ENCODE measurements at places on chromosomes 4 and X. TPM values are rescaled to one million over a fixed set of nuclear protein-coding genes. Genes with fewer than 3 reads are reported as not detected.

DNA sequence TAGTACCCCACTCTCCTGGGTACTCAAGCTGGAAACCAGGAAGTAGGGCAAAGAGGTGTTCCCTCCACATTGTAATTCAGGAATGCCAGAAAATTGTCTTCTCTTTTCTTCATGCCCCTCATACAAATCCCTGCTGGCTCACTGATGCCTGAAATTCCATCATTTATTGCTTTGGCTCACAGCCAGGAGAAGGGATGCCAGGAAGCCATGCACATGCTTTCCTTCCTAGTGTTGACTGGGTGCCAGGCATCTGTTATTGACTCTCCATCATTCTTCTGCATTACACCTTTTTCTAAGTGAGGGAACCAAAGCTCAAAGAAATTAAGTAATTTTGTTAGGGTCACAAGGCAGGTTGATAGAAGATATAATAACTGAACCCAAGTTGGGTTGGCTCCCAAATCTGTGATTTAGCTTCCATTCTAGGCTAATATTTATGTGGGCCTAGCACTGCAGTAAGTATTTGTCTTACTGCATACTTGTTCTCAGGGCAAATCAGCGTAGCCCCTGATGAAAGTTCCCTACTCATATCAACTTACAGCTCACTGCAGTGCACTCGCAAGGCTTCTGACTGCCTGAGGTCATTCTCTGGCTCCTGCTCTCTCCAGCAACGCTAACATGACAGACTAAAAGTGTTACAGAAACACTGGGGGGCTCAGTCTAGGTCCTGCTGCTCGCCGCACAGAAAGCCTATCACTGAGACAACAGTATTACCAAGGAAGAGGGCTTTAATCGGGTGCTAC, 89.0 kb downstream of the TRAPPC11 start:
- no peak for DNase-seq

DNA sequence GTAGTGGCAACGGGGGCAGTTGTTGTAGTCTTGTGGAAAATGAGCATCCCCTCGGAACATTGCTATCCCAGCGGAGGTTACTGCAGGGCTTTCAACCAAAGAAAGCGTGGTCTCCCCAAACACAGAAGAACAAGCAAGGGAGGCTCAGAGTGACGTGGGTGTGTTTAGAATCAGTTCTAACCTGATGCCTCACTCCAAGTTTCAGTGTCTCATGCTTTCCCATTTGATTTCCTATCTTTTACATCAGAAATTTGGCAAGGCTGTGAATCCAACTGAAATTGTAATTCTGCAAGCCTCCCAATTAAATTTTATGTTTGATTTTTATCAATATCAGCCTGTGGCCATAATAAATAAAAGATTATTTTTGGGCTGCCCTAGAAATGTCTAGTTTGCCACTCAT, 156.1 kb upstream of the LNX1 start:
- no peak for DNase-seq

NALF2 gene
- 1.0 TPM for polyA plus RNA-seq

DNA sequence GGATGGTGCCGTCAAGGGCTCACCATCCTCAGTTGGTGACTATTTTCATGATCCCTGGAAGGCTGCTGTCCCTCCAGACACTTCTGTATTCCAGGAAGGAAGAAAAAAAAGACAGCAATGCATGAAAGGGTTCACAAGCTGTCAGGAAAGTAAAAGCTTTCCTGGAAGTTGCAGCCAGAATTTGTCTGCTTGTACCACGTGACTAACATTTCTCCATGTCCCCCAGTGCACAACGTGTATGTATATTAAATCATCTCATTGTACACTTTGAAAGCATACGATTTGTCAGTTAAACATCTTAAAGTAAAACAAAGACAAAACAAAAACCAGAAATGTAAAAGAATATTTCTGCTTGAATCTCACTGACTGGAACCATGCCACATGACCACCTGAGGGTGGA, 127.4 kb upstream of the CLNK start:
- DNase-seq: no peak

PABPC1L2B gene
- not detected for polyA plus RNA-seq

FHIP1A gene
- 2.2 TPM for polyA plus RNA-seq

DNA sequence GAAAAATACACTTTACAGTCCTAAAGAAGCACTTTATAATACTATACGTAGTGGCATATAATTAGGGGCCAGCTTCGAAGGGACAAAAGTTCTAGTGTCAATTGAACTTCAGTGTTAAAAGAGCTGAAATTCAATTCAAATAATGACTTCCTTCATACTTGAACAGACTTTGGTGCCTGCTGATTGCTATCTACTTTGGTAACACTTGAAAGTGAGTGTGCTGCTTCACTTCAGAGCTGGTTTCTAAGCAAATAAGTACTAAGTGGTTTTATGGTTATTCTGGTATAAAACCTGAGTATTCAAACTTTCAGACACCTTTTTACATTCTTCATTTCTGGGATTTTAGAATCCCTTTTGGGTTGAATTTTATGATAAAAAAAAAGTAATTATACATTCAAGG, 107.0 kb downstream of the SLC4A4 start:
- no peak for DNase-seq

DNA sequence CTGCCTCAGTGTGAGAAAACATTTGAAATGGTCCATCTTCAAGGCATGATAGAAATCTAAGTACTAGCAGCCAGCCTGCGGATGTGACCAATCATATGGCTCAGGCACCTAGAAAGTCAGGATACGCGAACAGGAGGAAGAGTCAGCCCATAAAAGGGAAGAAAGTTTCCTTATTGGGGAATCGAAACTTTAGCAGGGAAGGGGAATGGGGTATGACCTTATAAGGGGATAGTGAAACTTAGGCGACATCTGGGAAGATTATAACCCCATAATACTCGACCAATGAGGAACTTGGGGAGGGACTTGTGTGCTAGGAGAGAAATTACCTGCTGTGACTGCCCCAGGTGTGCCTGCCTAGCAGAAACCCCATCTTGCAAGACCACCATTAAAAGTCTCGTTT, 26.2 kb upstream of the PYURF start:
- no peak for DNase-seq

DNA sequence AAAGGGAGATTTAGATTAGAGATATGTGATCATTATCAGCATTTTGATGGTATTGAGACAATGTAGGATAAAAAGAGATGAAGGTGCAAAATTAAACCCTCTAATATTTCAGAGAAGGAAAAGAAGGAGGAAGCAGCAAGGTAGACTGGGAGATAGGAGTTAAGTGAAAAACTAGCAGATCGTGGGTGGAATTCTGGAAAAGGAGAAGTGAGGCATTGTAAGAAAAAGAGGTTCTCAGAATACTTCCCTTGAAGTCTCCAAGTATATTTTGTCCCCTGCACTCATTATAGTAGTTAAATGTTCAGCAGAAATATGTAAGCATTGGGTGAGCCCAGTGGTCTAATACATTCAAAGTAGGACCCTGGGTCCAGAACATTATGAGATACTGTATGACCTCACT, 30.3 kb downstream of the COPS4 start:
- no peak for DNase-seq

DNA sequence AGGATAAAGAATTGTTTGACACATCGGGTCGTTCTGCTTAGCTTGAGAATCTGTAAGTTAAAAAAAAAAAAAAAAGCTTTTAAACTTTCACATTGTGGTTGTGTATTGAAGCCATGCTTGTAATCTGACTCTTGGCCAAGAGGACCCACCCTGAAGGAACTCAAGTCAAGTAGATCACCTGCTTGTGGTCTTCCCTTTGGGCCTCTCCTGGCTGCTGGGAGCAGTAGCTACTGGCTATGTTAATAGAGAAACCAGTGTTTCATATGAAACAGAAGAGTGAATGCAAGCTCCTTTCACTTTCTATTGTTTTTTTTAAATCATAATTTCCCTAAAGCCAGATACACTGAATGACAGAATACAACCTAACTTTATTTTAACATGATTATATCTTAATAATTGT, 402.4 kb upstream of the NDST4 start:
- DNase-seq: no peak

PRAF2 gene
- 11.3 TPM for polyA plus RNA-seq

GRCh38 chrX:48940404-48940955, 16.9 kb downstream of the OTUD5 start:
- DNase-seq: no peak

DNA sequence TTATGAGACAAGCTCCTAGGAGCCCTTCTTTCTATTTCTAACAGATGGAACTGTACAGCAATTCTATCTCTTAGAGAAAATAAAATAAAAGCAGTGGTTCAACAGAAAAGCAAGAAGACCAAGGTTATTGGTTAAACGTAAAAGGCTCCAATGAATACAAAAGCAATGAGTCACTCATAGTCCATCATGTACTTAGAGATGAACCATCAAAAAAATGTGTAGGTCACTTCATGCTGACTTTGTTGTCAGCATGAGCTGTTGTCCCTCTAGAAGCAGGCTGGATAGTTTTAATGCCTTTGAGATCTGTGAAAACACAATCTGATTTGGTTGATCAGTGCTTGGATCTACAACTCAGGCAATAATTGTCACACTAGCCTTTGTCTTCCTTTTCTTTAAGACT, 378.6 kb upstream of the ANXA10 start:
- DNase-seq: no peak

DNA sequence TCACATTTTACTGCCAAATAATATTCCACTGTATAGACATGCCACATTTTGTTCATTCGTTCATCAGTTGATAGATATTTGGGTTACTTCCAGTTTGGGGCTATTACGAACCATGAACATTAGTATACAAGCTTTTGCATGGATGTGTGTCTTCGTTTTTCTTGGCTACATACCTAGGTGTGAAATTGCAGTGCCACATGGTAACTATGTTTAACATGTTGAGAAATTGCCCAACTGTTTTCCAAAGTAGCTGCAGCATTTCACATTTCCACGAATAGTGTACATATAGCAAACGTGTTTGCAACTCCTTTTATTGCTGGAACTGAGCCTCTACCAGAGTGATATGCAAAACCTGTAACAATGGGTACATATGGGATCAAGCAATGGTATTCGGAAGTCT, 221.5 kb downstream of the VEGFC start:
- DNase-seq: no peak

DNA sequence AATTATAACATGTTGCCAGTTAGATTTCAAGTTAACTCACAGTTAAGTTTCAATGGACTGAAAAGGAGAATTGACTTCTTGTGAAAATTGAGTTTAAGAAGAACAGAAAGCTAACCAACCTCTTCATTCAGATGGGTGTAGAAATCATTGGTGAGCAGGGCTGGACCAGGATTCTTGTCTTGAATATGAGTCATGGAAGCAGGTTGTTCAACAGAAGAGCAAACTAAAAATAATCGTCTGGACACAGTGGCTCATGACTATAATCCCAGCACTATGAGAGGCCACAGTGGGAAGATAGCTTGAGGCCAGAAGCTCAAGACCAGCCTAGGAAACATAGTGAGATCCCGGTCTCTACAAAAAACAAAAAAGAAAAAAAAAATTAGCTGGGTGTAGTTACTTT, 98.2 kb downstream of the ARSJ start:
- DNase-seq: no peak

DNA sequence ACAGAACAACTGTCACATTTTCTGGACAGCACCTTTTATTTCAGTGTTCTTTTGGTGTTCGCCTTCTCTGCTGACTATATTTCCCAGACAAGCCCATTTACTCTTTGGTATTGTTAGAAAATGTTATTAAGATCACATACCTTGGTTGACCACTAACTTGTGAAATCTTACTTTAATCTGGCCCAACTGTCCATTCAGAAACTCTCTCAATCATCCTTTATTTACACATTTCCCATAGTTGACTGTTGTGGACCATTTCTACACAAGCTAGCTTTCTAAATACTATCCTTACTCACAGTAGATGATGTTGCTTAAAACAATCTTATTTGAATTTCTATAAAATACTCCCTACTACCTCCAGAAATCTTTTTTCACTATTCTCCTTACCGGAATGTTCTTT, 64.7 kb downstream of the QRFPR start:
- DNase-seq: no peak

DNA sequence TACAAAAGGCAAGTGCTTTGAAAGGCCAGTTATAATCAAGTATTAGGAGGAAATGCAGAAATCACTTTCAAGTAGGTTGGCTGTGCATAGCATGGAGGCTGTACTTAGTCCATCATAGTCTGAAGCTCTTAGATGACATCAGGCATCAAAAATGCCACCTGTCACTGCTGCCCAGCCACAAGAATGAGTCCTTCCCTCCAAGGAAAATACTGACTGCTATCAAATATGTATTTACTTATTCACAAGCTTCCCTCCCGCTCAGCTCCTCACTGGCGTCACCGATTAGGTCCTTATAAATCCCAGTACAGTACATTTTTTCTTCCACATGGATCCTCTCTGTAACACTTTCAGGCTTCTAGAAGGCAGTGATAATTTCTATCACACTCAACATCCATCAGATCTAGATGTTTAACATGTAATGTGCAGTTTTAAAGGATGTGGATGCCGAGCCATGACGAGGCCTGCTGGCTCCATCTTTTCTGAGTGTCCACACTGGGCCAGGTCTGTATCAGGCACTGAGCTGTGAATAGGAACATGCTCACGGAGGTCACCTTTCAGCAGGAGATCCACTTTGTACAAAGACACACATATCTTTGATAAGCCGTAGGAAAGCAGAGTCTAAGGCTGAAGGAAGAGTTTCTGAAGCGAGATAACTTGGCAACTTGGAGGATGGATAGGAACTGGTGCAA, 121.9 kb downstream of the PALLD start:
- DNase-seq: no peak

DNA sequence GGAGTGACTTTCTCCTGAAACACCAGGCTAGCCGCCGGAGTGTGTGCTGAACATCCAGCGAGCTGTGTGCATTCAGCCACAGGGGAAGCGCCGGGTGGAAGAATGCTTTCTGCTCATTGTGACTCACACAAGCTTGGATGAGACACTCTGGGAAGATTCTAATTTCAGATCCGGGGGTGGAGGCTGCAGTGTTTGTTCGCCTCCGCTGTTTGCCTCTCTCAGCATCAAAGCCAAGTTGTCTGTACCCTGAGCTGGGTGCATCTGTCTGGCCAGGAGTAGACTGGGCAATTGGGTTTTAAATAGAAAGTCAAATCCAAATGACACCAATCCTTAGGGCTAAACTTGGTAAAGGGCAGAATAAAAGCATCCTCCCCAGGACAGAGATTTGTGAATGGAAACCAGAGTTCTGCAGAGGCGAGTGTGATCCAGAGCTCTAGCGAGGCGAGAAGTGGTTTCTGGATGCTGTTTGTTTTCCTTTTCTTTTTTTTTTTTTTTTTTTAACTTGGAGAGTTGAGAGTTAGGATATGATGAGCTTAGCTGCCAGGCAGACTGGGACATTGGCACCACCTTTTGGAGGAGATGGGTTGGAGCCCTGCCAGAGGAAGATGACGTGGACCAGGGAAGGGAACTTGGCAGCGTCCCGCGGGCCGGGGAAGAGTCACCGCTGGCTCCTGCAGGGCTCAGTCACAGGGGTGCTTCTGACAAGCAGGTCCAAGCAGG, 196.0 kb upstream of the PSAPL1 start:
- peak; percentile 17 for DNase-seq

DNA sequence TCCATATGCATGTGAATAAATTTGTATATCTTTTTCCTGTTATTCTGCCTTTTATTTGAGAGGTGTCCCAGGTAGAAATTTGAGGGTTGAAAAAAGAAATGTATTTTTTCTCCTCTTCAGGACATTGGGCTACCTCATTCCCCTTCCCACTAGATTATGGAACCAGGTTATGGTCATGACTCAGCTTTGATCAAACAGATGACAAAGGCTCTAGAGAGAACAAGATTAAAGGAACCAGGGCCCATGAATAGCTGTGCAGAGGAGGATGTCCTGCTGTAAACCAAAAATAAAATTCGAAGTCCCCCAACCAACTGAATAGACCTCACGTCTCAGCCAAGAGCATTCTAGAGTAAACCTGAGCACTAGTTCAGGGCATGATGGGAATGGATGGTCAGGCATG, 313.2 kb downstream of the RAPGEF2 start:
- no peak for DNase-seq

NPY2R gene
- polyA plus RNA-seq: 0.02 TPM

WDR17 gene
- polyA plus RNA-seq: 3.0 TPM

USP17L11 gene
- polyA plus RNA-seq: not detected

PRMT9 gene
- 6.4 TPM for polyA plus RNA-seq
